ENCODE measurements at places on chromosomes 4 and X.

- DNase-seq: no peak
These were observed 25.7 kb upstream of the BCORL1 start for GRCh38 chrX:129956765-129957164.

DNA sequence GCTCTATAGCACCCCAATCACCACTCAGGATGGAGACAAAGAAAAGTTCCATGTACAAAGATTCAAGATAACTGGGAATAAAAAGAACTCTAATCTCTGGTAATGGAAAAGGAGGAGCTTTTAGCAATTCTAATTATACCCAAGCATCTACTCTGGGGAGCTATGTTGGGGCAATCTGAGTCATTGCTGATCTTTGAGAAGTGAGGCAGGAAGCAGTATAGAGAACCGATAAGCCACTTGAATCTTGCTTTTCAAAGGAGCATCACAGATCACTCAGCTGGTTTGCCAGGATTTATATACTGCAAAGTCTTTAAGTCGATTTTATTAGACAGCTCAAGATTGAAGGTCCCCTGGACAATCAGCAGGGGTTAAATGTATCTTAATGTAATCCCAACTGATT is 220.0 kb downstream of the ENOX2 start:
- no peak for DNase-seq

DNA sequence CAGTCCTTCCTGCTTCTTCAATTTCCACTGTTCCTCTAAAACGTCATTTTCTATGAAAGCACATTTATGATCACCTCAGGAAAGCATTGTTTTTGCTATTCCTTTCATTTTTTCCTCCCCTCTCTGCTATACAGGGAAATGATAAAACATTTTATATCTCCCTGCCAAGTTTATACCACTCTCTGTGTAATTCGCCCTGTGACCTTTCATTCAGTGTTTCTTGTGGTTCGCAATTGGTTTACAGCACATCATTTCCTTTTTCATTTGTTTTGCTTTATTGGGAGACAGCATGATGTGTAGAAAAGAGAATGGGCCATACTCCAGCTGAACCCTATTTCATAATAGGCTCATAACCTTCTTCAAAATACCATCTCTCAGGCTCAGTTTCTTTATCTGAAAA is 99.9 kb upstream of the RAPGEF2 start:
- no peak for DNase-seq

- no peak for DNase-seq
These were observed 354.3 kb downstream of the GPAT3 start for GRCh38 chr4:83890231-83890630.

GRCh38 chrX:130106071-130106470 is 4.2 kb downstream of the ELF4 start:
- DNase-seq: no peak

DNA sequence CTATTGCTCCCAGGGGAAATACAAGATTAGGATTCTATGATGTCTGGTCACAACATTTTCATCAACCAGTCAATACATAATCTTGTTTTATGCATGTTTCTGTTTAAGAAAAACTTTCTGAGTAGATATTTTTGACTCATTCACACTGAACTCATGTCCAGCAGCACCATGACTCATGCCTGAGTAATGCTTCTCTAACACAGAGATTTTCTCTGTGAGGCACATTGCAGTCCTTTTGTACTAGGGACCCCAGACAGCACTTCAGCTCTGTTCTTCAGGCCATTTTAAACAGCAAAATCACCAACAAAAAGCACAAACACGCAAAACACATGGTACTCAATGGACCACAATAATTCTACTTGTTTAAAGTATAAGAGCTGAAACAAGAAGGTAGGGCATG is 83.6 kb downstream of the MXRA5 start:
- no peak for DNase-seq

GRCh38 chr4:101414496-101414895 is 67.2 kb upstream of the PPP3CA start:
- DNase-seq: no peak

DNA sequence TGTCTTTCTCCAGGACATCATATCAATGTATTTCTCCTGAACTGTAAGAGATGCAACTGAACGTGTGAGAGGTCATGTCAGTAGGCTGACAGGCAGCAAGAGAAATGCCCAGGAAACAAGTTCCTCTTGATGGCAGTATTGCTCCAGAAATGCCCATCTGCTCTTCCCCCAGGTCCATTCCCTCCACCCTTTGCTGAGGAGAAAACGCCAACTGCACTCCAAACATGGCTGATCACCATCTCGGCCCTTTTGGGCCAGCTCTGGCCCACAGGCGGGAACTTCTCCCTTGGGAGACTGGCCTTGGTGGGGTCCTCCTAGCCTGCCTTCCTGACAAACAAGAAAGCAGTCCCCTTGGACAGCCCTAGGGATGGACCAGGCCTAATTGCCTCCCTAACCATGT is 276.5 kb upstream of the AGTR2 start:
- DNase-seq: no peak

DNA sequence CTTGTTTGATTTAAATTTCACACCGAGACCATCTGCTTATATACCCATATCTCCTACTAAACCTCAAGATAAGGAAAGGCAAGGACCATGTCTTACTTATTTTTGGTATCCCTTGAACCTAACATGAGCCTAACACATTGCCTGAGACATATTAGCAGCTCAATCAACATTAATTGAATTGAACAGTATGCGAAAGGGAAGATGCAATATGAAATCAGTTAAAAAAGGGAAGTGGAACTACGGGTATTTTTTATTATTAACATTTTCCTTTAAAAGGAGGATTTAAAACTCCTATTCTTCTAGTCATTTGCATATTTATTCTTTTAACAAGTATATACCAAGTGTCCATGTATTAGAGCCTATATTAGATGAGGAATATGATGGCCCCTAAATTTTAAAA is 197.0 kb downstream of the CAMK2D start:
- no peak for DNase-seq

GRCh38 chr4:161321706-161322105 is 842.1 kb downstream of the FSTL5 start:
- DNase-seq: no peak

GRCh38 chr4:123667496-123667895 is 270.9 kb downstream of the SPRY1 start:
- no peak for DNase-seq

GRCh38 chr4:38822748-38823303 is 18.2 kb upstream of the TLR1 start:
- DNase-seq: no peak

GRCh38 chr4:176539785-176540175 is 220.0 kb downstream of the SPCS3 start:
- no peak for DNase-seq

DNA sequence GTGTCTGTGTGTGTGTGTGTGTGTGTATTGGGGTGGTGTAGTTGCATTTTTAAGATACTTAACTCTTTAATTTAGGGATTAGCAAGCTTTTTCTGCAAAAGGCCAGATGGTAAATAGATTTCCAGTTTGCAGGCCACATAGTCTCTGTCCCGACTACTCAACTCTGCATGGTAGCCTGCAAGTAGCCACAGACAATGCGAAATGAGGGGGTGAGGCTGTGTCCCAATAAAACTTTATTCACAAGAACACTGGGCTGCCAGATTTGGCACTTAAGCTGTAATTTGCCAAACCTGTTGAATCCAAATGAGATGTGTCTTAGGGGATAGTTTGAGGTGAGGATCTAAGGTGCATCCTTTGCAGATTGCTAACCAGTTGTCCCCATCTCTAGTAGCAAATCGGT is 6.8 kb downstream of the ATP2B3 start:
- DNase-seq: no peak

DNA sequence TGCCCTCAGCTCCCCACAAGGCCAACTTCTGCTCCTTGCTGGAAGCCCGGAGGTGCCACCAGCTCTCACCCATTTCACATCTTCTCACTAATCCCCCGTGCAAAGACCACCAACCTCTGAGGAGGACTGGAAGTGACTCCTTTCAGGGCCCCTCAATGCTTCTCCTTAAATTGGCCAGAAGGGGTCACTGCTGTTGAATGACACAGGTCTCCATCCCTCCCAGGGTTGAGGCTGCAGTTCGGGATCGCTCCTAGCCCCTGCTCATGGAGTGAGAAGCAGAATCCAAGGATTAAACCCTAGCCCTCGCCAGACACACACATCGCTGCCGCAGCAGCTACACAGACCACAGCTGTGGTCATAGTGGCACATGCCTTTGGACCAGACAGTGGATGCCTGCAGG is 279.5 kb upstream of the TAPT1 start:
- no peak for DNase-seq

- DNase-seq: no peak
These were observed 209.6 kb upstream of the TLL1 start for GRCh38 chr4:165663411-165663810.

- DNase-seq: no peak
These were observed 1018.4 kb upstream of the INTU start for GRCh38 chr4:126614356-126614855.

GRCh38 chr4:72118017-72118416 is 86.2 kb downstream of the NPFFR2 start:
- no peak for DNase-seq

DNA sequence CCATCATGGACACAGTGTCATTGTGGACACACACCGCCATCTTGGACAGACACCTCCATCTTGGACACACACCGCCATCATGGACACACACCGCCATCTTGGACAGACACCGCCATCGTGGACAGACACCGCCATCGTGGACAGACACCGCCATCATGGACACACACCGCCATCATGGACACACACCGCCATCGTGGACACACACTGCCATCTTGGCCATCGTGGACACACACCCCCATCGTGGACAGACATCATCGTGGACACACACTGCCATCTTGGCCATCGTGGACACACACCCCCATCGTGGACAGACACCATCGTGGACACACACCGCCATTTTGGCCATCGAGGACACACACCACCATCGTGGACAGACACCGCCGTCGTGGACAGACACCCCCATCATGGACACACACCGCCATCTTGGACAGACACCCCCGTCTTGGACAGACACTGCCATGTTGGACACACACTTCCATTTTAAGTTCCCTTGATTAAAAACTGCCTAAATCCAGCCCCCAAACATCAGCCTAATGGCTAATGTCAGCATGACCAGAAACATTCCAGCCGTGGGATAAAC is 9.1 kb downstream of the ASMTL start:
- DNase-seq: no peak

DNA sequence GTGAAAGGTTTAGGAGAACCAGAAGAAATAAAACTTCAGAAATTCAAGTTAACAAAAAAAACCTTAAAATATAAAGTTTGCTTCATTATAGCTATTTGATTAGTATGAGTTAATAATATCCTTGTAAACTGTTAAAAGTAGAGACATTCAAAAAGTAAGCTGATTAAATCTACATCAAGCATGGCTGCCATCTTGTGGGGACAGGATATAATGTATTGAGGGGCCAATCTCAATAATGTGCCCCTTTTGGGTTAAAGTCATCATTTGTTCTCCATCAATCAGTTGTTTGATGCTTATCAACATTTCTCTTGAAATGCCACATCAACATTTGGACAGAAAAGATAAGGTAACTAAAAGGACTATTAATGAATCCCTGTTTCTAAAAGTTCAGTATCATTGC is 4.6 kb upstream of the GRID2 start:
- DNase-seq: no peak

GRCh38 chr4:115841871-115842270 is 728.5 kb upstream of the NDST4 start:
- DNase-seq: no peak

DNA sequence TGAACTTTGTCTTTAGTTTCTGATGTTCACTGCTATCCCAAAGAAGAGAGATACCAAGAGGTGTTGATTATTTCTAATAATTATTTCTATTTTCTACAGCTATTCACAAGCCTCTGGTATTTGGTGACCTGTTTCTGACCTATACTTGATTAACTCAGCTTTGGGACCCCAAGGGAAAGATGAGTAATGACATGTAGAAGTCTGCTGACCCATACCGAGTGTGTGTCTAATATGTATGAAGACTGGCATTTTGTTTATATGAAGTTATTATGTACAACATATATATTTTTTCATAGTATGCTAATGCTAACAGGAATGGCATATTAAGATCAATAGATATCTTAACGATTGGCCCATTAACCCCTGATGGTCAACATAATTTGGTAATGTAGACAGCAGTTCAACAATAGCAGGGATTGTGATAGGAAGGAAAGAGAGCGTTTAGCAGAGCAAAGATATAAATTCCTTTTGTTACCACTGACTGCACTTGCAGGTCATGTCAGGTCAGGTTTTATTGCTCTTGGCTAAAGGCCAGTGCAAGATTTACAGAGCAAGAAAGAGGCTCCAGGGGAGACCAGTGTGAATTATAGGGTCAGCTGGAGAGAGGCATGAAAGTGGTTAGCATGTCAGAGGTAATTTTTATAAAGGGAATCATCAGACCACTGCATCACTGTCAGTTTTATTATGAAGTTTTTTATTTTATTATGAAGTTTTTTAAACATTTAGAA is 94.7 kb upstream of the DIPK2B start:
- no peak for DNase-seq

DNA sequence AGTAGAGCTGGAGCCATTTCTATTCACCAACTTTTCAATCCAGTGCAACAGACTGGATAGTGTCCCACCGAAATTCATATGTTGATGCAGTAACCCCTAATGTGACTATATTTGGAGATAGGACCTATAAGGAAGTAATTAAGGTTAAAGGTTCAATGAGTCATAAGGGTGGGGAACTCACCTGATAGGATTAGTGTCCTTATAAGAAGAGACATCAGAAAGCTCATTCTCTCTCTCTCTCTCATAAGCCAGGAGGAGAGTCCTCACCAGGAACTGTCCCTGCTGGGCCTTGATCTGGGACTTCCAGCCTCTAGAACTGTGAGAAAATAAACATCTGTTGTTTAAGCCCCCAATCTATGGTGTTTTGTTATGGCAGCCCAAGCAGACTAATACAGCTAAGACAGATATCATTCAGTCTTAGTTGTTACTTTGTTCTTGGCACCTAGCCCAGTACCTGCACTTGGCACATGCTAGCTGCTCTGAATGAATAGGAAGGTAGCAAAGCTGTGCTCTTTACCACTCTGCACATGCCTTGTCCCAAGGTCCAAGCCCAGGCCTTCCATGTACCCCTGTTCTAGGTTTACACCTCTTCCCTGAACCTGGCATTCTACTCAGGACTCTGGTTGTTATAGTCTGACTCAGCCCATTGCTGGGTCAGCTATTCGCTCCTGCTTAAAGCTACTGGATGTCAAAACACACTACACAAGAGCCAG is 19.2 kb upstream of the BRS3 start:
- no peak for DNase-seq

All from omental fat pad (tissue), 4 donors.